ENCODE measurements at places on chromosomes 1 and 21.

DNA sequence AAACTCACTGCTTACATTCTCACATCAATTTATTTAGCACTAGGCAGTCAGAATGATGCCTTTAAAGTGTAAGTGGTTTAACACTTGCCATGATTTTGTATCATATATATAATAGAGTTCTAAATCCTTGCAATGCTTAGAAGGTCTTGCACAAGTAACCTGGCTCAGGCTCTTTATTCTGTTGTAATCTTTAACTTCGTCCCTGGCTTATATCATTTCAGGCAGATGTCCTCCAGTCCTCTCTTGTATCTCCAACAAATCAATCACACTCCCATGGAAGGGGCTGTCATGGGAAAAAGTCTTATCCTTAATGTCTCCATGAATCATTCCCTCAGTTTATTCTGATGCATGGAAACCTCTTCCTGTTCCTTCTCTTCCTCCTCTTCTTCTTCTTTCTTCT lies 841.6 kb upstream of the B3GALT2 start:
- DNase-seq: no peak

DNA sequence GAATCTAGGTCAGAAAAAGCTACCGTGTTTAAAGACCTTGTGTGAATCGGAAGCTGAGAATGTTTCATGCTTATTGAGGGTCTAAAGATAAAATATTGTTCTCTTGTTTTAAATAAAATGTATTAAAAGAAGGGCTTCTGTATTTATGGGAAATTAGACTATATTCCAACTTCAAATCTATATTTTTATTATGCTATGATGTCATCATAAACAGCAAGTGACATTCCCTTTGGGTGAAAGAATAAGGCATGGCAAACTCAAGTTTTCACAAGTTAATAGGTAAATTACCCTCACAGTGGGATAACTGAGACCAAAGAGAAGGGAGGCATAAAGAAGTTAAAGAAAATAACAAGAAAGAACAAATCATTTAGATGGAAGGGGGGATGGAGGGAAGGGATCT lies 333.8 kb upstream of the NR5A2 start:
- no peak for DNase-seq

DNA sequence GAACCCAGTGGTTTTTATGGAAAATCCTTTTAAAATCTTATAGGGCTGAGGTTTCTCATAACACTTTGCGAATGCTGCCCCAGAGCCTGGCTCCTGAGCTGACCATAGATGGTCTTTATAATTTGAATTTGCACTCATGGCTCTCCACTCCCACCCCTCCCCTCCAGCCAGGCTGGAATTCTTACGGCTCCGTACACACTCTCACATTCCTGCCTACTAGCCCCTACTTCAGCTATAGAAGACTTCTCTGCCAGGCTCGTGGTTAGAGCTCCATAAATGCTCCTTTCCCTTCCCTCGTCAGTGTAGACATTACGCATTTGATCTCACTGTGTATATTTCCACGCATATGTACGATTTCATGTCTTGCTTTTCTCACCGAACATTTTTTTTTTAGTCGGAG lies 5.4 kb upstream of the HSPG2 start:
- DNase-seq: no peak

DNA sequence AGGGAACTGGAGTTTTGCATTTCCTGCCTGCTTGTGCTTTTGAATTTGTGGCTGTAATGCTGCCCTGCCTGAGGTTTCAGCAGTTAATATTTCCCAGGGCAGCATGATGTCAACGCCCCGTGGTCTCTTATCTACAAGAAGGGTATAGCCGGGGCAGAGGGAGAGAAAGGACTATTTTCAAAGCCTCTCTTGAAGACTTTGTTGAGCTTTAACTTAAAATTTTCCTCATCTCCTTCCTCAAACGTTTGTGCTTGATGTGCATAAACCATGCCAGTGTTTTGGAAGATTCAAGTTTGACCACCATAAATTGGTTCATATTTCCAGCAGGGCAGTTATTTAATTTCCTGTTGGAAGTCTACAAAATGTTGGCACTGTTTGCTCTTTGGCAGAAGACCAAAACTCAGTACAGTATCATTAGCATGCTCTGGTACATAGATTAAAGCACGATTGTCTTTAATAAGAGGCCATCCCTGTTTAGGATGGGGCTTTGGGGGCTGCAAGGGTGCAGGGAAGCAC lies 43.4 kb downstream of the ROR1 start:
- DNase-seq: no peak

DNA sequence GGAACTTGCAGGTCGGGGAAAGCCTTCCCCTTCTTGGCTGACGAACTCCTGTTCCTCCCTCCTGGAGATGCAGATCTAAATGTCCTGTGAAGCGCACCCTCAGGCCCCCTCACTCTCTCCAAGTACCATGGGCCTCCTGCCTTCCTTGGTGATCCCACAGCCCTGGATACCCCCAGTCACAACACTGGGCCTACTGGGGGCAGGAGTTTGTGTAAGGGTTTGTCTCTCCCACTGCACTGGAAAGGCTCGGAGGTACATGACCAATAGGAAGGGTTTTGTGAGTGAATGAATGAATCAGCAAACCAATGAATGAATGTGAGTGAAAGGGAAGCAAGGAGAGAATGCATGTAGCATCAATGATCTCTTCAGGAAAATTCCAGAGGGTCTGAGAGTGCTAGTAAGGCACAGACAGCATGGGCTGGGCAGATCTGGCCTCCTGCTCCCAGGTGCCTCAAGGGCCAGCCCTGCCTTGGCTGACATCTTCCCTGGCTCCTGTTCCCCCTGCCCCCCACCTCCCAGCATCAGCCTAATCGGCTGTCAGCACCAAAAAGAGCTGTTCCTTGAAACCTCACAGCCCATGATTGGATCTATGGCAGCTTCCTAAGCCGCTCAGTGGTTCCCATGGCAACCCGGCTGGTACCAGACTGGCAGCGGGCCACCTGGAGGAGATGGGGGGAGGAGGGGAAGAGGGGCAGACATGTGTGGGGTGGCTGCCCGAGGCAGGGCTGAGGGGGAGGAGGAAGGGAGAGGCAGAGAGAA lies 95.8 kb downstream of the VWA5B1 start:
- DNase-seq: no peak

DNA sequence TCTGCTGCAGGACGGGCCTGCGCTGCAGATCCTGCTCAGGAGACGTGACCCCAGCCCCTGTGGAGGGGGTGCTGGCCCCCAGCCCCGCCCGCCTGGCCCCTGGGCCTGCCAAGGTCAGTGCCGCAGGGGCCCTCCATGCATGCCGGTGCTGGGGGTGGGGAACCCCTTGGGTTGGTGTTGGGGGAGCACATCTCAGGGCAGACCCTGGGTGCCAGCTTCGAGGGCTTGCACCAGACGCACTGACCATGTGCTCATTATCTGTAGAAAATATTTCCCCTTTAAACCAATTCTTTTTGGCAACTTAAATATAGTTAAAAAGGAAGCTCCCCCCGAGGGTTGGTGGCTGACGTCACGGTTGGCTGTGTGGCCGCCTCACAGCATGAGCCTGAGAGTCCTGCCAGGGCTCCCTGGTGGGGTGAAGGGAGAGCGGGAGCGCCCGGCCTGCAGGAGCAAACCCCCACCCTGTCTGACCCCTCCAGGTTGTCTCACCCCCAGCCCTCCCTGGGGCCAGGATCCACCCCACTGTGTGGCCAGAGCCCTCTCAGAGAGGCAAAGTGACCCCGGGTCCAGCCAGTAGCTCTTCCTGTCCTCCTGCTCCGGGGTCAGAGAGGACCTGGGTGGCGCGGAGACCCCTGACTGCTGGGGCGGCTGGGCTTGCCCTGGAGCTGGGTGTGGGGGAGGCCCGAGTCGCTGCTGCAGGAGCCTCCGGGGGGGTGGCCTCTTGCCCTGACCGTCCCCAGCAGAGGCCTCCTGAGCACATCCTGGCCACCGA lies 5.3 kb upstream of the PFKL start:
- no peak for DNase-seq

DNA sequence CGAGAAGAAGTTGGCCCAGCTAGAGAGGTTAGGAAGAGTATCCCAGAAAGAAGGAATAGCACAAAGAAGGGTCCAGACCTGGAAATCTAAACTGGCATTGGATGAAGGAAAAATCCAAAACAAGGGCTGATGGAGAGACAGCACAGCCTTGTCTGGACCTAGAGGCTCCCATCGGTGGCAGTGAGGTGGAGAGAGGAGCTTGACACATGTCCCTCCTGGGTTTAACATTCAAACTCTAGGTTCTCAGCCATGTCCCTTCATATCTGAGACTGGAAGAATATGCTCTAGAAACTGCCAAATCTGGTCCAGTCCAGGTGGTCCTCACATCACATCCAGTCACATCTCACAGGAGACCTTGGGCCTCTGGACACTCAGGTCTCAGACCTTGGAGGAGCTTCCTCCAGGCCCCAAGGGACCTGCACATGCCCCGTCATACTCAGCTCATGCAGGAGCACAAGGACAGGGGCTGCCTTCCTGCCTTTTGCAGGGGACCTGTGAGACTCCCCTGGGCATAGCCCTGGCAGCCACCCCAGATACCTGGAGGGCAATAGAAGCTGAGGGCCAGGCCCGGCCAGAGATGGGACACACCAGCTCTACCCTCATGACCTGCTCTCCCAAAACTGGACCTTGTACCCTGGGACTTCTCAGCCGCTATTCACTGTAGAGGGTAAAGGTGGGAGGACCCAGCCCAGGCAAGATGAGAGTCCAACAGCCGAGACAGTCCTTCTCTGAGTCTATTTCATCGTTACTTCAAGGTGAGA lies 7.5 kb downstream of the TMEM125 start:
- DNase-seq: no peak

DNA sequence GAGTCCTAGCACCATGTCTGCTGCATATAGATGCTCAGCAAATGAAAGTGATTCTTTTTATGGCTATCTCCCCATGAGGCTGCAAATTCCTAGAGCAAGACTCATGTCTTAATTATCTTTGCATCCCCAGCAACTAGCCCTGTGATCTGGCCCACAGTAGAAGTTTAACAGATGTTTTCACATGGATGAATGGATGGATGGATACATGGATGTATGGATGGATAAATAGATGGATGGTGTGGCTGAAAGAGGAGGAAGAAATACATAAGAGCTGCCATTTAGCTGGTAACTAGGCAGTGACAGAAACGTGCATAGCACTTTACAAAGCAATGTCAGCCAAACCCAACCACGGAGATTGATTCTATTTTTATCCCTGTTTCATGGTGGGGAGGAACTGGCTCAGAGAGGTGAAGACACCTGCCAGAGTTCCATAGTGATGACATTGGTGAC lies 32.7 kb upstream of the ZBTB40 start:
- DNase-seq: no peak

DNA sequence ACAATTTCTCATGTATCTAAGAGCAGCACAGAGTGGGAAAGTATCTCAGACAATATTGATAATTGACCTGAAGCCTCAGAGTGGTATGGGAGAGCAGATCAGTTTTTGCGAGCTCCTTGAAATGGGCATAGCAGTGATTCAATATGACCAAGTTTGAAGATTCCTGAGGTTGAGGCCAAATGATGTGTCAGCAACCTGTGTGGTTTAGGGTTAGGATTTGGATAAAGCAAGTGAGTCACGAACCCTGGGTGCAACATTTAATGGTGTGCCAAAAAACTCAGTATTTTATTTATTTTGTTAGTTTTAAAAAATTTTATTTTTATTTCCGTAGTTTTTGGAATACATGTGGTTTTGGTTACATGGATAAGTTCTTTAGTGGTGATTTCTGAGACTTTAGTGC lies 92.5 kb upstream of the C21orf91 start:
- DNase-seq: no peak

DNA sequence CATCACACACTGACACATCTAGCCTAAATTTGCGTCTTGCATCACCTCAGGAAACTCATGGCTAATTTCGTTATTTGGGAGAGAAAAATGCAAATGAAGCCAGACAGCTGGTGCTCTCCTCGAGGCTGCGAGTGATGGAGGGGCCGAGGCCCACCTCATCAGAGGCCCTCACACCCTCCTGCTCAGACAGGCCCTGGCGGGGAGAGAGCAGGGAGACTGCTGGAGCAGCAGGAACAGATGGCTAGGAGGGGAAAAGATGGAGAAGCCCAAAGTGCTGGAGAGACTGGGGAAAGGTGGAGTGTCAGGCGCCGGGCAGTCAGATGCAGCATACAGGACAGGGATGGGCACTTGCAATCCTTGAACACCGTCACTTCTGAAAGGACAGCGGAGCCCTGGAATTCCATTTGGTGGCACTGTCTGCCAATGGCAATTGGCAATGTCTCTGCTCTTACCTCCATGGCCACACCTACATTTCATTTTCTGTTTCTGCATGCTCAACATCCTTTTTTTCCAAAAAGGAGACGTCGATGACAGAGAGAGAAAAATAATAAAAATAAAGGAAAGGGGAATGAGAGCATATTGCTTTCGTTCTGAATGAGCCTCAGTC lies 286.2 kb downstream of the SPATA17 start:
- no peak for DNase-seq

DNA sequence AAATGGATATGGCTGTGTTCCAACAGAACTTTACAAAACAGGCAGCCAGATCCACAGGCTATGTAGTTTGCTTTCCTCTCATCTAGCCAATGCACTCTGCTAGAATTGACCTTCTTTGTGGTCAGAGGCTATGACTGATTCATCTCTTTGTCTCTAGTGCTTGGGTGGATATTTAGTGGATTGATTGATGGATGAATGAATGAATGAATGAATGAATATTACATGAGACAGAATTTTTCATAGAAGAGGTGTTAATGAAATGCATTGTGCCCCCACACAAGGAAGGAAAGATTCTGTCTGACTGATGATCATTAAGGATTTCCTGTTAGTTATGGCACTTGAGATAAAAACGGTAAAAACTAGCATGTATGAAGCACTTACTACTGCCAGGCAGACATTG lies 50.5 kb upstream of the ZYG11A start:
- DNase-seq: no peak

All from iPS DF 6.9 (cell line).